MM.1S (cell line): ENCODE measurements at places on chromosomes 7 and 10.

DNA sequence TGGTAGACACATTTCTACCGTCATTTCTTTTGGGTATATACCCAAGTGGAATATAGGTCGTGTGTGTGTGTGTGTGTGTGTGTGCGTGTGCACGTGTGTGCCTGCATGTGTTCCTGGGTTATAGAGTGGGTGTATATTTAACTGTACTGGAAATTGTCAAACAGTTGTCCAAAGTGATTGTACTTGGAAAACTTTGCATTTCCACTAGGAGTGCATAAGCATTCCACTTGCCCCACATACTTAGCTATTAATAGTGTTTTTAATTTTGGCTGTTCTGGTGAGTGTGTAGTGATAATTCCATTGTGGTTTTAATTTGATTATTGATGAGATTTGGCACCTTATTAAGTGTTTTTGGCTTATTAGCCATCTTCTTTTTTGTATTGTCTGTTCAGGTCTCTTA lies 25.9 kb downstream of the TRUB1 start:
- no peak for DNase-seq

GRCh38 chr7:76077435-76077834 lies 29.5 kb downstream of the MDH2 start:
- DNase-seq: no peak

- DNase-seq: no peak
Observed at GRCh38 chr10:107517811-107518210, 353.3 kb upstream of the SORCS1 start.

DNA sequence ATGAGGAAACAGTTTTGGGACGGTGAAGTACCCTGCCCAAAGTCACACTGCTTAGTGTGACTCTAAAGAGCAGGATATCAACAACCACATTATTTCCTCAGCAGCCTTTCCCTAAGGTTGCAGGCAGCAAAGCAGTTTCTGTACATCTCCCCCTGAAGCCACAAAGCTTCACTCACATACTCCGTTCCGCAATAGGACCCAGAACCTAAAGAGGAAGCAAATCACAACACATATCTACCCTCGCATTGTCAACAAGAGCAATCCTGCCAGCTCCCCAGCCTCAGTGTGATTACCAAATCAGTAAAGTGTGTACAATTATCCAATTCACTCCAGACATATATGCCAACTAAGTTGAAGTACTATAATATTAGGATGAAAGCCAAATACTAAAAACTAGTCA lies 30.8 kb downstream of the VAX1 start:
- DNase-seq: no peak

DNA sequence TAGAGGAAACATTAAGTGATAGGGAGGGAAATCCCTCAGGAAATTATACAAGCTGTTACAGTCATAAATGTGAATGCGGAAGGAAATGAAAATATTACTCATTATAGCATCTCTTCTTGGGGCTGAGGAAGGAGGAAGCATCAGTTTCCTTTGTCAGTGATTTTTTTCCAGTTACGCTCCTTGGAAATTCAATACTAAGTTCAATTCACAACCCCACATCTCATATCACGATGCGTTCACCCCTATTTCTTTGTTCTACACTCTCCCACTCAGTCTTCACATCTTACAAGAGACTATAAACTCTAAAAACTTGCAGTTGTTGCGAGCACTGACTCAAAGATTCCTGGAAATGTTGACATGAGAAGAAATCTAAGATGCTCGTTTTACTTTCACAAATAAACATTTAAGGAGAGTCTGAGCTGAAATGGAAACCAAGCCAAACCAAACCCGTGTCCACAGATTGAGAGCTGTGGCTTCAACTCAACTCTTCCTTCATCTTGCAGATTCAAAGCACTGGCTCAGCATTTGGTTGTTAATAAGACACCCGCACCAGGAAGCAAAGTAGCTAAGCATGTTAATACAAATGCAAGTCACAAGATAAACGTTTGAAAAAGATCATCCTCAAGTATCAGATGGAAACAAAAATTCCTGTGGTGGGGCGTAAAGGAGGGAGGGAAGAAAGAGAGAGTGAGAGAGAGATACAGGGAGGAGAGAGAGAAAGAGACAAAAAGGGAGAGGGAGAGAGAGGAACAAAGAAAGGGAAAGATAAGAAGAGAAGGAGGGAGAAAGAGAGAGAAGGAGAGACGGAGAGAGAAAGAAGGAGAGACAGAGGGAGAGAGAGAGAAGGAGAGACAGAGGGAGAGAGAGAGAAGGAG lies 150.0 kb upstream of the RSU1 start:
- no peak for DNase-seq

DNA sequence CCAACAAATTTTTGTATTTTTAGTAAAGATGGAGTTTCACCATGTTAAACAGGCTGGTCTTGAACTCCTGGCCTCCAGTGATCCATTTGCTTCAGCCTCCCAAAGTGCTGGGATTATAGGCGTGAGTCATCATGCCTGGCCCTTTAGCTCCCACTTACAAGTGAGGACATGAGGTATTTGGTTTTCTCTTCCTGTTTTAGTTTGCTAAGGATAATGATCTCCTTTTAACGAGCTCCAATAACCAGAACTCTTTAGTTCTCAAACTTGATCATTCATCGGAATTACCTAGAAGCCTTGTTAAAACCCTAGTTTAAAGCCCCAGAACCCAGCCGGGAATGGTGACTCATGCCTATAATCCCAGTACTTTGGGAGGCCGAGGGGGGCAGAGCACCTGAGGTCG lies 481.4 kb downstream of the TYW1 start:
- DNase-seq: no peak

DNA sequence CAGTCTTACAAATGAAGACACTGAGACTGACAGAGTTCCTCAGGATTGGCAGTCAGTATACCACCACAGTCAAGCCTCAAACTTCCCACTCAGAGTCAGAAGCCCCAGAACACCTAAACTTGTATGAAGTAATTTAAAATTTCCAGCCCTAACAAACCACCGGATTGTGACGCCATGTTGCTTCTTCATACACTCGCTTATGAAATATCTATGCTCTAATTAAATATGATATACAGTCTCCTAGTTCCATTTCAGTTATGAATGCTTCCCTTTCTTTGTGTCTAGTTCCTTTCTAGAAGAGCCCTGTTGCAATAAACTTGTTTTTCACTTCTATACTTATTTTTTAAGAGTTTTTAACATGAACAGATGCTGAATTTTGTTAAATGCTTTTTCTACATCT lies 172.0 kb upstream of the NOBOX start:
- no peak for DNase-seq

- DNase-seq: no peak
Observed at GRCh38 chr7:101952355-101953247, 135.2 kb downstream of the CUX1 start.

DNA sequence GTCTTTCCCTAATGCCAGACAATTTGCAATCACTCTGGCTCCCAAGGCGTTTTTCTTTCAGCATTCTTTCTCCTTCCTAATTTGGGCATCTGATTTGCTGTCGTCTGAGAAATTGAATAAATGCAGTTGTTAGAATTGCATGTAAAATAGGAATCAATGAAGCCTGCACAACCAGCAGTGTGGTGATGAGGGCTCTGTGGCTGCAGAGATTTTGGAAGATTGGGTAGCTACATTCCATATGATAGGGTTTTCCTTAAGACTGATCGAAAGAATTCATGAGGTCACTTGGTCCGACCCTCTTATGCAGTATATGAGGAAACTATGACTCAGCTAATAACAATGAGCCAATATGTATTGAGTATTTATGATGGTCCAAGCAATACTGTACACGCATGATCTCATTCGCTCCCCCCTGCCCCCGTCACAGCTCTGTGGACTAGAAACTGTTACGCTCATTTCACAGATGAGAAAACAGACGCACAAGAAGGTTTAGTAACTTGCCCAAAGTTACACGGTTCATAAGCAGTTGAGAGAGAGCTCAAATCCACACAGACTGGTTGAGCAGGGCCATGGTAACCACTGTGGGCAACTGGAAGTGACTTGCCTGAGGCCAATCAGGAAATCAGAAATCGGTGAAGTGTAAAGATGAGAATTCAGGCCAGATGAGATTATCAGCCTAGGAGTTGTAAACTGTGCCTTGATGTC lies 527.2 kb downstream of the GATA3 start:
- no peak for DNase-seq

DNA sequence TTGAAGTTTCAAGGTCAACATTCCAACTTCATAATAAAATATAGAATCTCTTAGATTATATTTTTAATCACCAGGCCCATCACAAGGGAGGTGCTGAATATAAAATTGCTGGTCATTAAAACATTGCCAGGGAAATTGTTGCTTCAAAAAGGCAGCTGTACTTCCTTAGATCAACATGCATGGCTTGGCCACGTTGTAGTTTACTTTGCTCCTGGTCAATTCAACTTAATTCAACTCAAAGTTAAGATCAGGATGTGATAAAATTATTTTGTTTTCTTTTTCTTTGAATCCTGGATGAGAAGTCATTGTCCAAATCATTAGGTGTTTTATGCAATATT lies 317.4 kb downstream of the PAXIP1 start:
- no peak for DNase-seq

- no peak for DNase-seq
Observed at GRCh38 chr10:85293483-85293882, 965.1 kb downstream of the CCSER2 start.

- DNase-seq: no peak
Observed at GRCh38 chr7:36788825-36789470, 64.7 kb upstream of the AOAH start.

- DNase-seq: no peak
Observed at GRCh38 chr10:116721547-116722392, 20.6 kb downstream of the HSPA12A start.

- DNase-seq: peak; percentile 9
Observed at GRCh38 chr7:23598296-23598695, 1.1 kb downstream of the CCDC126 start.

GRCh38 chr10:97876402-97876801 lies 26.8 kb downstream of the GOLGA7B start:
- DNase-seq: no peak

DNA sequence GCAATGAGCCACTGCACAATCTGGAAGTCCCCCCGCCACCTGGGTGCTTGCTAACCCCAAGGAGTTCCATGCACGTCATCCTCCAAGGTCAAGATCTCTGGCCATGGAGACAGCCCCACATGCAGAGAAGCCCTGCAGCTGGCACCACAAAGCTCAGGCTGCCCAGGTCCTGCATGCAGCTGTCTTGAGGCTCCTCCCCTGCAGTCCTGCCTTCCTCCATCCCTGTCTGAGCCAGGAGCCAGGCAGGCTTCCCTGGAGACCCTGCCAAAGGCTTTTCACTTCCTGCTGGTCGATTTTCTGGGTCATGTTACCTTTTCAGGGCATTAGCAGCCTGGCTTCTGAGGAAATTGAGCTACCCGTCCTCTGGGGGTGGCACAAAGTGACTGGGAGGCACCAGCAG lies 12.5 kb upstream of the TMEM72 start:
- DNase-seq: peak; percentile 14

DNA sequence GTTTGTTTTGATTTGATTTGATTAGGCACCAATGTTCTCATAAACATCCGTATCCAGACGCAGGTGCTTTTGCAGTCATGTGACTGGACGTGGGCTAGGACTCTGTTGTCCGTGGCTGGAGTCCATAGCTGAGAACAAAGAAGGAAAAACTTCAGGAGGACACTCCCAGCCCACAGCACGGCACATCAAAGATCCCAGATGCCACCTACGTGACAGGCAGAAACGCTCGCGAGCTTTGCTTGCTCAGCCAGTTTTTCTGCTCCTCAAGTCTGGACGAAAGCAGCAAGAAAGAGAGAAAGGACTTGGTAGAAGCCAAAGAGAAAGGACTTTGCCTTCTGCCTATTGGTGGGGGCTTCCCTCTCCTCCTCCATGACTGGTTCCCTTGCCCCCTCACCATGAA lies 6.9 kb upstream of the ZKSCAN1 start:
- DNase-seq: no peak

DNA sequence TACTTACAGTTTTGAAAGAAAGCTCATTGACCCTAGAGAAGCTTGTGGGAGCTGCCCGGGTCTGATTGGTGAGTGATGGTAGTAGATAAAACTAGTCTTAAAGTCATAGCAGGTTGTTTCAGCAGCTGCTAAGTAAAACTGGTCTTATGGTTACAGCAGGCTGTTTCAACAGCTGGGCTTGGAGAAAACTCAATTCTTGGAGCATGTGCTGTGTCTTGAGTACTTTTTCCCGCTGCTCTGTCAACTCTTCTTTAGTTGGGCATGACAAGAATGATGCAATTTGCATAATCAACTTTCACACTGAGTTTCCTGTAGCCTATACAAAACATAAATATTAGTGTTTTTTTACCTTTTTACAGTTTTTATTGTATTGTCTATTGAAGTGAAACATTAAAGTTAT lies 707.9 kb downstream of the AUTS2 start:
- no peak for DNase-seq

DNA sequence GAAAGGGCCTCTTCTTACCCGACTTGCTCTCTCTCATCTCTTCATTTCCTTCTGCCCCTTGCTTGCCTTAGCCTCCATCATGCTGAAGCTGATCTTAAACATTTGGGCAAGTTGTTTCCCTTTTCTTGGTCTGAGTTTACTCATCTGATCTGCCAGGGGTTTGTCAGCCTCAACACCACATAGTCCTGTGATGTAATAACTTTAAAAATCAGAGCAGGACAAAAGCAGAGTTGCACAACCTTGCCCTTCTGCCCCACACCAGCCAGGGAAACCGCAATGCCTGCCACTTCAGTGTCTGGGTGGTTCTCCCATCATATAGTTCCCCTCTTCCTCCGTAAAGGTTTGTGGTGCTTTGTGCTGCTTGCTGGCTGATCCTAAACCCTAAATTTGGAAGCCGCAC lies 9.9 kb upstream of the LIPM start:
- DNase-seq: no peak

DNA sequence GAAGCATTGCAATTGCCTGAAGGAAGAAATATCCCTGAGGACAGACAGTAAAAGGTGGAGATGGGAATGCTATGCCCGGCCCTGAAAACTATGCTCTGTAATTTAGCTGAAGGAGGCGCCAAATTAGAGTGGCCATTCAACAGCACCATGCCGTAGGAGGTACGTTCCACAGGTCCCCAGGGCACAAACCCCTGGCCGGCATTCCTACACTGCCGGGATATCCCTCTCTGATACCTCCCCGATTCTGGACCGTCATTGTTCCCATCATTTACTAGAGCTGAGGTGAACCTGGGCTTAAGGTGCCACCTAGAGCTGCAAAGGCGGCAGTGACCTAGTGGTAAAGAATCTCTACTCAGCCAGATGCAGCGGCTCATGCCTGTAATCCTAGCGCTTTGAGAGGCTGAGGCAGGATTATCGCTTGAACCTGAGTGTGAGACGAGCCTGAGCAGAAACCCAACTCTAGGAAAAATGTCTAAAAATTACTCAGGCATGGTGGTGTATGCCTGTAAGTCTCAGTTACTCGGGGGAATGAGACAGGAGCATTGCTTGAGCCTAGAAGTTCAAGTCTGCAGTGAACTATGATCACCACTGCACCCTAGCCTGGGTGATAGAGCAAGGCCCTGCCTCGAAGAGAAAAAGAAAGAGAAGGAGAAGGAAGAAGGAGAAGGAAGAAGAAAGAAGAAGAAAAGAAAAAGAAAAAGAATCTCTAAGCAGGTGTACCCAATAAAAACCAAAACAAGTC lies 53.0 kb upstream of the TNKS2 start:
- DNase-seq: peak; percentile 25
